Karpas-422 (cell line): ENCODE measurements at places on chromosomes 6 and 20.

DNA sequence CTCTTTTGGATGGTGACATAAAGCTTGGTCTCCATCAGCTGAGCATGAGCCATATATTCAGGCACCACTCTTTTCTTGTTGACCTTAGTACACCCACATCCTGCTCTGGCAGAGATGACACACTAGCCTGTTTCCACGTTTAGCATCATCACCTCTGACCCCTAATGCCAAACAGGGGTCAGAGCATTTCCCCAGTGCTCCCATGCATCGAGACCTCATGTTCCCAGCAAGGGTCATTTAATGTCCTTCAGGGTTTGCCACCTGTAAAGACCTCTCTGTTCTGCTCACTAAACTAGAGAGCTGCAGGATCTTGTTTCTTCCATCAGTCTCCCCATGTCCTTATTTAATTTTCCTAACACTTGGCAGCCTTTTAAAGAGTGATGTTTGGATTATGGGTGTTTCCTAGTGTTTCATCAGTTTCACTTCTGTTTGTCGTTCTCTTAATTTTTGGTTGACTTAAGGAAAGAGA is 97.5 kb downstream of the AIG1 start:
- no peak for DNase-seq

DNA sequence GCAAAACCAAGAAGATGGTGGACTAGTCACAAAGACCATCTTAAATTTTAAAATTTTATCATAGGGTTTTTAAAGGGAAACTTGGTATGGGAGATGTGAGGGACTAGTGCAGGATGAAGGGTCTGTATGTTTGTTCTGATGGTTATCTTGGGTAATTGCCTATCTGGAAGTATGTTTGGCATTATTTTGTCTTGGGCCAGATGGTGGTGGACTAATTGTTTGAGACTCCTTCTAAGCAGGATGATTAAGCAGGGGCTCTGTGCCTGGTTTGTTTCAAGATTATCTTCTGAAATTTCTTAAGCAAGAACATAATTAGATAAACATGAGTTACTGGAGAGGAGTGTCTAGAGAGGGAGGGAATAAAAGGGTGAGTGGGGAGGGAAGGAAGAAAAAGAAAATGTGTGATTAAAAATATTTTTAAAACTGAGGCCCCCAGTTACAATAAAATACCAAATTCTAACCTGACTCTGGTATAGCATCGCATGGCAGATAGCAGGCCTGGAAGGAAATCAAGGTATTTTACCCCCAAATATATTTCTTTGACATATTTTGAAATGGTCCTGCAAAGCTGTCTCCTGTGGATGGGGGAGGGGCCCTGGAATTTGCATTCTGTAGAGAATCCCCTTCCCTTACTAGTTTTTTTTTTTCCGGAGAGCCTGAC is 49.9 kb upstream of the FAM184A start:
- no peak for DNase-seq

GRCh38 chr6:24859132-24859531 is 60.4 kb upstream of the ARMH2 start:
- no peak for DNase-seq

DNA sequence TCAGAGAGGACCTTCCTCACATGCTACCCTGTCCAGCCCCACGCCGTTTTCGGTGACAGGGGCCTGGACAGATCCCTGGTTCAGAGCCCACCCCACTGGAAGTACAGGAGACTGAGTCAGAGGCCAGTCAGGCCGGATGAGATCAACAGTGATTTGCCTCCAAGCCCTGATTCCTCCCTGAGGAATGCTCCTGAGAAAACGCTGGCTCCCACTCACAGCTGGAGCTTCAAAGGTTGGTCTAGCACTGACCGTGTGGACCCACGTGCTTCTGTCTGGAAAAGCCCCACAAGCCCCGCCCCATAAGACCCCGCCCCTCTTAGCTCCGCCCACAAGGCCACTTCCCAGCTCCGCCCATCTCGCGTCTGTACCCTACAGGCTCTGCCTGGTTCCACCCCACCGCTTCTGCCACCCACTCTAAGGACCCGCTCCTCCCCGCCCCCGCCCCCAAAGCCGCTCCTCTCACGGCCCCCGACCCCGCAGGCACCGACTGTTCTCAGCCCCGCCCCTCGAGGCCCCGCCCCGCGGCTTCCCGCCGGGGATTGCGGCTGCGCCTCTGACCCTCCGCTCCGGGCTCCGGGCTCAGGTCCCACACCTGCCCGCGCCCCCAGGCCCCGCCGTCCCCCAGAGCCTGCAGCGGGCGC is 64.9 kb upstream of the BHLHE23 start:
- DNase-seq: no peak

GRCh38 chr6:156878681-156879080 is 101.5 kb downstream of the ARID1B start:
- DNase-seq: no peak
